Uterine smooth muscle cell (primary cell): ENCODE measurements at places on chromosomes 4 and X. TPM values are rescaled to one million over a fixed set of nuclear protein-coding genes. Genes with fewer than 3 reads are reported as not detected.

The GEMIN8 gene
- total RNA-seq = 18.0 TPM in 2 replicates

The GBA3 gene
- under 0.01 TPM in 1 of 2 replicates, not detected in the other for total RNA-seq

The SUPT20HL1 gene
- total RNA-seq = 0.11 and 0.12 TPM in 2 replicates

The CXCL1 gene
- total RNA-seq = 2.9 and 3.9 TPM in 2 replicates

The LPAR4 gene
- total RNA-seq = 0.12 and 0.22 TPM in 2 replicates

The NOX1 gene
- total RNA-seq = not detected in 2 replicates

The SMIM10L2A gene
- total RNA-seq = 0.11 and 0.50 TPM in 2 replicates
